B cell (primary cell): ENCODE measurements at places on chromosomes 6 and 20.

GRCh38 chr6:7108196-7108963, 619 bp downstream of the RREB1 start:
- peak overlapping the region; percentile 88 for H3K27ac ChIP-seq
- H3K4me3 ChIP-seq, result peak overlapping the region; percentile 94
- peak; percentile 66 for DNase-seq
- H3K36me3 ChIP-seq, result no peaks in the 10 kb centered on the region
- no peaks in the 10 kb centered on the region for H3K27me3 ChIP-seq

DNA sequence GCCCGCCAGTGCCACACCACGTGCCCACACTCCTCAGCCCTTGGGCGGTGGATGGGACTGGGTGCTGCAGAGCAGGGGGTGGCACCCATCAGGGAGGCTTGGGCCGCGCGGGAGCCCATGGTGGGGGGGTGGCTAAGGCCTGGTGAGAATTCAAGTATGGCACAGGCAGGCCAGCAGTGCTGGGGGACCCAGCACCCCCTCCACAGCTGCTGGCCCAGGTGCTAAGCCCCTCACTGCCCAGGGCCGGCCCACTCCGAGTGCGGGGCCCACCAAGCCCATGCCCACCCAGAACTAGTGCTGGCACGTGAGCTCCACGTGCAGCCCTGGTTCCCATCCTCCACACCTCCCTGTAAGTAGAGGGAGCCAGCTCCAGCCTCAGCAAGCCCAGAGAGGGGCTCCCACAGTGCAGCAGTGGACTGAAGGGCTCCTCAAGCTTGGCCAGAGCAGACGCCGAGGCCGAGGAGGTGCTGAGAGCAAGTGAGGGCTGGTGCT, 1091.1 kb upstream of the GJE1 start:
- DNase-seq, result no peak
- H3K36me3 ChIP-seq, result no peaks in the 10 kb centered on the region
- no peaks in the 10 kb centered on the region for H3K27me3 ChIP-seq
- H3K27ac ChIP-seq, result no peak overlapping the region
- no peak overlapping the region for H3K4me3 ChIP-seq

DNA sequence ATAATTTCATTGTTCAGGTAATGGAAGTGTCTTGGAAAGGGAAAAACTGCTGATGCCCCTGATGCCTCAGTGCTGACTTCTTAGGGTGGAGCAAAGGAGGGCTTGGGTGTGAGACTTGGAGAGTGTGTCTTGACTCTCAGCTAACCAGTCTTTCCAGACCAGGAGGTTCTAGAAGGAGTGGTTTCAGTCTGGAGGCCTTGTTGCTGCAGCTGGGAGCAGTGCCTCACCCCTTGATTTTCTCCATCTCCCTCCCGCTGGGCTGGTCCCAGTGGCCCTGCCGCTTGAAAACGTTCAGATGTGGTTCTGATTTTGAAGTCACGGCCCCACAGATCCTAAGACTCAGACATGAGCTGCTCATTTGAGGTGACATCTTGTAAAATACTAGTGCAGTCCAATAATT, 5.4 kb downstream of the DSP start:
- no peak overlapping the region for H3K4me3 ChIP-seq
- peaks cover 14% of the 10 kb centered on the region for H3K4me1 ChIP-seq
- H3K27me3 ChIP-seq, result no peaks in the 10 kb centered on the region
- no peak overlapping the region for H3K27ac ChIP-seq

DNA sequence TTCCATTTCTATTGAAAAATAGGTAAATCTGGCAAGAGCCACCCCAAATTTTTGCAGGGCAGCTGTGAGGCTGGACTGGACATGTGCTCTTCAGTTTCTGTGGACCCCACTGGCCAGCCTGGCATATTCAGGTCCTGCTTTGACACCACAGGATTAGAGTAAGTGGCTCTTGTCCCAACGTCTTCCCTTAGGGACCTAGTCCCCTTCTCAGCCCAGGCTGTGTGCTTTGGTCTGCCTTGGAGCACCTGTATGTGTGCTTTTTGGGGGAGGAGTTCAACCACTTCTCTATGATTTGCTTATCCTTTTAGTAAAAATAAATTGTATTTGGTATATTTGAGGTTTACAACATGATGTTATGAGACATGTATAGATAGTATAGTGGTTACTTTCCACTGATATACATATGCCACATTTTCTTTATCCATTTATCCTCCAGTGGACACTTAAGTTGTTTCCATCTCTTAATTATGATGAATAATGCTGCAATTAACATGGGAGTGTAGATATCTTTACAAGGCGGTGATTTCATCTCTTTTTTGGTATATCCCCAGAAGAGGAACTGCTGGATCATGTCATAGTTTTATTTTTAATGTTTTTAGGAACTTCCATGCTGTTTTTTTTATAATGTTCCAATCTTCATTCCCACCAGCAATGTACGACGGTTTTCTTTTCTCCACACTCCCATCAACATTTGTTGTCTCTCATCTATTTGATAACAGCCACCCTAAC, 167.8 kb upstream of the UST start:
- no peaks in the 10 kb centered on the region for H3K36me3 ChIP-seq
- no peaks in the 10 kb centered on the region for H3K4me1 ChIP-seq
- no peaks in the 10 kb centered on the region for H3K27me3 ChIP-seq
- H3K27ac ChIP-seq, result no peak overlapping the region
- no peak for DNase-seq
- no peak overlapping the region for H3K4me3 ChIP-seq

- no peaks in the 10 kb centered on the region for H3K27me3 ChIP-seq
- H3K36me3 ChIP-seq, result no peaks in the 10 kb centered on the region
- H3K4me3 ChIP-seq, result no peak overlapping the region
- H3K4me1 ChIP-seq, result peaks cover 23% of the 10 kb centered on the region
- DNase-seq, result no peak
These were observed 107.3 kb downstream of the UST start for GRCh38 chr6:148854096-148854495.

DNA sequence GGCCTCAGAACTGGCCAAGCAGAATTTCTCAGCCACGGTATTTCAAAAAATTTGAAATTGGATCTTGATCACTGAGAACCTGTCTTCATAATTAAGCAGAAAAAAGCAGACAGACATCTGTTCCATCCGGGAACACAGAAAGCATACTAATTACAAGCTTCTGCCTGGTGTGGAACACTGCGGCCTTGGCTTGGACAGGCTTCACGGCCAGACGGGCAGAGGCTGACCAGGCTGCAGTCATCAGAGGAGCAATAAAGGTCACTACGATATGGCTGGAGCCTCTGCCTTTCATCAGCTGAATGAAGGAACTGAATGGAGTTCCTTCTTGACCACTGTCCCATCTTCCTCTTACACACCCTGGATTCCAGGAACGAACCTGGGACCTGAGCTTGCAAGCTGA, 3.9 kb upstream of the NRSN1 start:
- no peaks in the 10 kb centered on the region for H3K27me3 ChIP-seq
- no peaks in the 10 kb centered on the region for H3K36me3 ChIP-seq
- H3K27ac ChIP-seq, result no peak overlapping the region
- no peak overlapping the region for H3K4me3 ChIP-seq

- no peak overlapping the region for H3K4me3 ChIP-seq
- H3K27ac ChIP-seq, result no peak overlapping the region
- no peaks in the 10 kb centered on the region for H3K27me3 ChIP-seq
- H3K4me1 ChIP-seq, result no peaks in the 10 kb centered on the region
These were observed 38.9 kb upstream of the NKX2-4 start for GRCh38 chr20:21436205-21436604.

DNA sequence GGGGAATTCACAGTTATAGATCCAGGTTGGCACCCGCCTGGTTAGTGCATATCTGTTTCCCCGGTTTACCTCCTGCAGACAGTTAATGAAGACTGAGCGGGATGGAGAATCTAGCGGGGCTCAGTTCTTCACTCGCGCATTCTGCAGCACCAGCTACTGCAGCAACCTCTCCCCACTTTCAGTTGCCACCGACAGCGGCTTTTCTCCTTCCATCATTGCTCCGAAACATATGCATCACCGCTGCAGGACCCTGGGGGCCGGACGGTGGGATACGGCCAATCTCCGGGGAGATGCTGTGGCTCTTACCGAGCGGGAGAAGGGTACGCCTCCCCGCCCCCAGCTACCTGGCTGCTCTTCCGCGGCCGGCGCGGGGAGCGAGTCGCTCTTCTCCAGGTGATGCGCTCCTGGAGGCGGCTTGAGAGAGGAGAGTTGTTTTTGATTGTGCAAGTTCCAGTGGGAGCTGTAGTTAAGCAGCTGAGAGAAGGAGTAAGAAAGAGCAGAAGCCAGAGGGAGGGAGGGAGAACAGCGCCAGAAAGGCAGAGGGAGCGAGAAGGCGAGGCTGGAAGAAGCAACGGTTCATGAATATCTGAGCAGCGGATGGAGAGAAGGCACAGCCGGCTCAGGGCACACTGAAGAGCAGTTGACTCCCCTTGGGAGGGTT, at the start of gene SGK1:
Gene SGK1 (minus strand): TSS at position 642 of the 661 bp plus-strand sequence. CDS start 652 bp downstream, outside the sequence.
- H3K4me1 ChIP-seq, result peaks cover 9% of the 10 kb centered on the region
- peak within 1 kb of the TSS; percentile 51 for H3K4me3 ChIP-seq
- no peaks in the 10 kb centered on the region for H3K36me3 ChIP-seq
- peaks cover 15% of the 10 kb centered on the region for H3K27me3 ChIP-seq
- DNase-seq, result peak; percentile 53
- no peak within 1 kb of the TSS for H3K27ac ChIP-seq

- H3K27ac ChIP-seq, result no peak overlapping the region
- no peaks in the 10 kb centered on the region for H3K36me3 ChIP-seq
- DNase-seq, result no peak
These were observed 84.7 kb downstream of the FOXA2 start for GRCh38 chr20:22499515-22500166.

- no peaks in the 10 kb centered on the region for H3K36me3 ChIP-seq
- peaks cover 2% of the 10 kb centered on the region for H3K27me3 ChIP-seq
- no peak overlapping the region for H3K4me3 ChIP-seq
- no peak for DNase-seq
These were observed 1.7 kb downstream of the IP6K3 start for GRCh38 chr6:33744895-33745546.

GRCh38 chr6:133512410-133513016, 271.4 kb downstream of the EYA4 start:
- no peaks in the 10 kb centered on the region for H3K4me1 ChIP-seq
- H3K36me3 ChIP-seq, result no peaks in the 10 kb centered on the region
- no peaks in the 10 kb centered on the region for H3K27me3 ChIP-seq
- H3K27ac ChIP-seq, result no peak overlapping the region

DNA sequence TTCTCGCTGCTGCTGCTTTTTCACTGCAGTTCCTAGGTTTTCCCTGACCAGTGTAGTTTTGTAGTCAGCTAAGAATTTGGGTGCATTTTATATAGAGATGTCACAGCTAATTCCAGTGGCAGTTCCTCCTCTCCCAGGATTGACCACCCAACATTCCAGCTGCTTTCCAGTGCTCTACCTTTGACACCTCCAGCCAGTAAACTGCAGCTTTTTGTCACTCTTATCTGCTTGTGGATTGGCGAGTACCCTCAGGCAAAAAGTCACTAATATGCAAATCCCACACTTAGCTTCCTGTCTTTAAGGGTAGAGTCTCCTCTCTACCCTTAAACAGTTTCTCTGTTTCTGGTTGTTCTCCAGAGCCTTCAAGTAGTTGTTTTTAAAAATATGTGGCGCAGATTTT, 146.9 kb upstream of the KCNG1 start:
- no peaks in the 10 kb centered on the region for H3K36me3 ChIP-seq
- peaks cover 7% of the 10 kb centered on the region for H3K4me1 ChIP-seq
- no peaks in the 10 kb centered on the region for H3K27me3 ChIP-seq
- H3K4me3 ChIP-seq, result no peak overlapping the region

GRCh38 chr6:123430970-123431369, 205.8 kb downstream of the TRDN start:
- no peaks in the 10 kb centered on the region for H3K36me3 ChIP-seq
- no peak overlapping the region for H3K4me3 ChIP-seq
- H3K4me1 ChIP-seq, result no peaks in the 10 kb centered on the region
- H3K27ac ChIP-seq, result no peak overlapping the region
- no peaks in the 10 kb centered on the region for H3K27me3 ChIP-seq
- DNase-seq, result no peak

DNA sequence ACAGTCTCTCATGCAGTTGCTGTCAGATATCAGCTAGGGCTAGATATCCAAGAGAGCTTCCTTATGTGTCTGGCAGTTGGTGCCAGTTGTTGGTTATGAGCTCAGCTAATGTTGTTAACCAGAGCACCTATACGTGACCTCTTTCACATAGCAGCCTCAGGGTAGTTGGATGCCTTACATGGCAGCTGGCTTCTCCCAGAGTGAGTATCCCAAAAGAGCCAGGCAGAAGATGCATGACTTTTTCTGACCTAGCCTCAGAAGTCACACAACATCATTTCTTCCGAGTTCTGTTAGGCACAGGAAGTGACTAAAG, 175.7 kb downstream of the VEGFA start:
- no peaks in the 10 kb centered on the region for H3K27me3 ChIP-seq
- H3K4me1 ChIP-seq, result no peaks in the 10 kb centered on the region
- no peak overlapping the region for H3K4me3 ChIP-seq
- no peak overlapping the region for H3K27ac ChIP-seq
- no peak for DNase-seq

DNA sequence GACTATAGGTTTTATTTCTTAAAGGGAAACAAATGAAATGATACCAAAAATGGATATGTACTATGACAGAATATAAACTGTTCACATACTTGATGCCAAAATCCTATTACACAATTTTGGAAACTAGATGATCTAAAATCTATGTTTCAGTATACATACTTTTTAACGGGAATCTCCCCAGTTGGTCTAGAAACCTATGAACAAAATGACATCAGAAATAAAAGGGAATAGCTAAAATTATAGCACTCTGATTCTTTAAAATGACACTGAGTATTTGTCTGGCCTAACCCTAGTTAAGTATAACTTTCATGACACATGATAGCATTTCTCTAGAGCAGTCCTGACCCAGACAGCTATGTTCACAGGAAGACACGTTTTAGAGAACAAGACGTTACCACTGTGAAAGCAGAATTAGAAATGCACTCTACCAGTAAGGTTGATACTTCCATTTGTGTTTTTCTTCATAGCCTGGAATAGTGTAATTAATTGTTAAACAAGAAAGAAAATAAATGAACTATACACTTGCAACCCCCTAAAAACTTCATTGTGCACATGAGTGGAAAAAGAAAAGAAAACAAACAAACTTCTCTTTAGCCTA, 3.3 kb downstream of the OSER1 start:
- no peaks in the 10 kb centered on the region for H3K27me3 ChIP-seq
- H3K4me1 ChIP-seq, result peaks cover 38% of the 10 kb centered on the region

DNA sequence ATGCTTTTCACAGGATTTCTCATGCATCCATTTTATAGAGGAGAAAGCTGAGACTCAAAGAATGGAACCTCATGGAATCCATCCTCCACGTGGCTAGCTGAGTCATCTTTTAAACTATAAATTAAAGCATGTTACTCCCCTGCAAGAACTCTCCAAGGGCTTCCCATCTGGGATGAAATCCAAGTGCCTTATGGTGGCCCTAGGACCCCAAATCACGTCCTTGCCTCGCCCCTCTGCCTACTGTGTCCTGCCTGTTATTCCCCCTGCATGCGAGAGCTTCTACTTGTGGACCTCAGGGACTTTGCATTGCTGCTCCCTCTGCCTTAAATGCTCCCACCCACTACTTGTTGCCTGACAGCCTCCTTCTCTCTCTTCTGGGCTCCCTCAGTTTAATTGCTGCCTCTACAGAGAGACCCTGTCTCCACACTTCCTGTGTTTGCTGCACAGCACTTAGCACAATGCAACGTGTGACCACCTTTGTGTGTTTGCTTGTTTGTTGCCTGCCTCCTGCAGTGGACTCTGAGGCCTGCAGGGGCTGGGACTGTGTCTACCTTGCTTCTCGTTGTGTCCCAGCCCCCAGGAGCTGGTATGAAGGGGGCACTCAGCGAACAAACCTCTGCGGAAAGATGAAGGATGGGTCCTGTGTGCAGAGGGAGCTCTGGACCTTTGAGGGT, 39.4 kb downstream of the TOX2 start:
- peaks cover 45% of the 10 kb centered on the region for H3K4me1 ChIP-seq
- DNase-seq, result no peak
- H3K27me3 ChIP-seq, result no peaks in the 10 kb centered on the region
- H3K27ac ChIP-seq, result no peak overlapping the region
- H3K36me3 ChIP-seq, result no peaks in the 10 kb centered on the region
- H3K4me3 ChIP-seq, result no peak overlapping the region
